EL (cell line): ENCODE measurements at places on chromosomes 4 and X.
A peak's percentile ranks its signal among the peaks of the same experiment; 100 is the strongest.

DNA sequence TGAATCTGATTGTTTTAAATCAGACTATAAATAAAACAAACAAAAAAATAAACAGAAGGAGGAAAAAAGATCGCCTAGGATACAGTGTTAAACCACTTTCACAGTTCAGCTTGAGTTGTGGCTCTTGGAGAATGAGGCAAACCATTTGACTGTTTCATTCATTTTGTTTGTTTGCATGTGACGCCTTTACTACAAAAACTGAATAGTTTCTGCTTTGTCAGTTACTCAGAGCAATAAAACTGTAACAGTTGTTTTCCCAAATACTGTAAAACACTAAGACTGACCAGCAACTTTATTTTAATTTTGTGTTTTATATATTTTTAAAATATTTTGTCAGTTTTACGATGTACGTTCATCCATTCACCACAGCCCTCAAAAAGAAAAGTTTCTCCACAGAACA lies 214.5 kb downstream of the FBXW7 start:
- DNase-seq: no peak

DNA sequence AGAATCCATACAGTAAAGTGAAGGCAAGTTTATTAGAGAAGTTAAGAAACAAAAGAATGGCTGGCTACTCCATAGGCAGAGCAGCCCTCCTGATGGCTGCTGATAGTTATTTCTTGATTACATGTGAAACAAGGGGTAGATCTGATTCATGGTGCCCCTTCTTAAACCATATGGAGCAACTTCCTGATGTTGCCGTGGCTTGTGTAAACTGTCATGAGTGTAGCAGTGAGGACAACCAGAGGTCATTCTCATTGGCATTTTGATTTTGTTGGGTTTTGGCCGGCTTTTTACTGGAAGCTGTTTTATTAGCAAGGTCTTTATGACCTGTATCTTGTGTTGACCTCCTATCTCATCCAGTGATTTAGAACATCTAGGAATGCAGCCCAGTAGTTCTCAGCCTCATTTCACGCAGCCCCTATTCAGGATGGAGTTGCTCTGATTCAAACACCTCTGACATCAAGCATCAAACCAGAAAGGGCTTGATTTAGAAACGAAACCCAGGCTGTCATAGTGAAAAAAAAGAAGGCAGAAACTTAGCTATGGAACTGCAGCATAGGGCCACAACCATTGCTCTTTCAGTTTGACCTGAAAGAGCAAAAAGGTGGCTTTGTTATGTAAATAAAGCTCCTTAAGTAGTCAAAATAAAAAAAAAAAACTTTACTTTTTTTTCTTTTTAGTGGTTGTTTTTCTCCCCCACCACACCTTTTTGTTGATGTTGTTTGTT lies 37.8 kb downstream of the SPCS3 start:
- no peak for DNase-seq

- no peak for DNase-seq
These were observed 76.7 kb upstream of the NAF1 start for GRCh38 chr4:163243297-163243981.

- DNase-seq: no peak
These were observed 708.9 kb upstream of the HS3ST1 start for GRCh38 chr4:12137575-12137974.

GRCh38 chrX:154981116-154981411 lies 41.5 kb downstream of the F8 start:
- no peak for DNase-seq

DNA sequence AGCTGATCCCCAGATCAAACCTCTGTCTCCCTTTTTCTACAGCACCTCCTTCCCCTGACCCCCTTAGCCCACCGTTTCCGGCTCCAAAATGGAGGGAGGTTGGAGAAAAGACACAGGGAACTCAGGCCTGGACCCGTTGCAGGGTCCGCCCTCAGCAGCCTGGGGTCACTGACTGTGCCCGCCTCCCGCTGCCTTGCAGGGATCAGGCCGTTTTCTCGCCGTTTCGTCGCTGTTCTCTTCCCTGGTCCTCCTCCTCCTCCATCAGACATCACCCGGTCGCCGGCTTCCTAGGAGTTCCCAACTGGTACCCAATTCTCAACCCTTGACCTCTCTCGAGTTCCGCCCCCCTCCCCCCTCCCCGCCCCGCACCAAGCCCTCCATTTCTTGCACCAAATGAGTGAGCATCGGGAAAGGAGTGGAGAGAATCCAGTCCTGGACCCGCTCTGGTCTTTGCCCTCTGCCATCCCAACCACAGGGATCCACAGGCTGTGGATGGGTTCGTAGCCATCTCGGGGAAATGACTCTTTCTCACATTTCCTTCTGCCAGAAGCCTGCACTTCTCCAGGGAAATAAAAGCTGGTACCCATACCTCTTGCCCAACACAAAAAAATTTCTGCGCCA lies 493 bp downstream of the TCEAL5 start:
- DNase-seq: no peak

DNA sequence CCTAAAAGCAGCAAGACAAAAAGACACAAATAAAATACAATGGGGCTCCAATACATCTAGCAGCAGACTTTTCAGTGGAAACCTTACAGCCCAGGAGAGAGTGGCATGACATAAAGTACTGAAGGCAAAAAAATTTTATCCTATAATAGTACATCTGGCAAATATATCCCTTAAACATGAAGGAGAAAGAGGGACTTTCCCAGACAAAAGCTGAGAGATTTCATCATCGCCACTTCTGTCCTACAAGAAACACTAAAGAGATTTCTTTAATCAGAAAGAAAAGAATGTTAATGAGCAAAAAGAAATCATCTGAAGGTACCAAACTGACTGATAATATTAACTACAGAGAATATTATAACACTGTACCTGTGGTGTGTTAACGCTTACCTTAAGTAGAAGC lies 86.4 kb downstream of the ANKRD17 start:
- no peak for DNase-seq

DNA sequence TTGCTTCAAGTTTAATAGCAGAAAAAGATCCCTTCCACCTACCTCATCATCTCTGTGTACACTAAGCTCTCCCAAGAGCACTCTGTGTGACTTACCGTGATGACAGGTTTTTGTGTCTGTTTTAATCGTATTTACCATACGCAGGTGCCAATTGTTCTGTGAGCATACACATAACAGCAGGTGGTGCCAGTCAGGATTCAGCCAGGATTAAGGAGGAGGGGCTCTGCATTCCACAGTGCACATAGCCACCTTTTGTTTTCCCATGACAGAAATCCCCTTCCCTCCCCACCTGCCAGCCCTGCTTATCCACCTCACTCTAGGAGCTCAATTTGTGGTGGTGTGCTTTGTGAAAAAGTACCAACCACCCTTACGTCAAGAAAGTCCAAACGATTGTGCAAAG lies 14.8 kb downstream of the ANK2 start:
- DNase-seq: no peak

GRCh38 chrX:44507292-44507691 lies 35.4 kb downstream of the FUNDC1 start:
- no peak for DNase-seq

DNA sequence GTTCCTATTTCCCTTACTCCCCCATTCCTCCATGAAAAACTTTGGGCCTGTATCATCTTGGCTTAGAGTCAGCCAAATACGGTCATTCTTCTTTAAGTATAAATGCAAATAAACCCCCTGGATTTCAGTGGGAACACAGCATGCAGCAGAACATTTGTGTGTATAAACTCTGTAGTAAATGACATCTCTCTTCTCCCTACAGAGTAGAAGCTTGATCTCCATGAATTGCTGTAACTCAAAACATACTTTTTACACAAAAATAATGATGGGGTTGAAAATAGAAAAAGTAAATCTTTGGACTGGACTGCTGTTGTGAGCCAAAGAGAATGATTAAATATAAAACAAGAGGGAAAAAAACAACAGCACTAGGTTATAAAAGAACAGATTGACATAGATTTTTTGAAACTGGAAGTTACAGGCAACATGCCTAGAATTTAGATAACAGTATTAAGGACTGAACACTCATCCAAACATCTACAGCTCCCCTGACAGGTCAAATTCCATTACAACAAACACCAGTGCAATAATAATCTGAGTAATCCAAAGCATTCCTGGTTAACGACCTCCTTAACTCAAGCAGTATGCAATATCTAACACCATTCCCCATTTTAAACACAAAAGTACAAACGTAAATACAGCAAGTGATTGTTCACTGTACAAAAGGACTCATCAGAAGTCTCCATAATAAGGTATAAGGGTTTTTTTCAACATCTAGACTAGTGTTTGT lies 30.7 kb downstream of the TSPAN5 start:
- peak; percentile 78 for DNase-seq

- DNase-seq: no peak
These were observed 632 bp downstream of the CCSER1 start for GRCh38 chr4:90127706-90128345.

DNA sequence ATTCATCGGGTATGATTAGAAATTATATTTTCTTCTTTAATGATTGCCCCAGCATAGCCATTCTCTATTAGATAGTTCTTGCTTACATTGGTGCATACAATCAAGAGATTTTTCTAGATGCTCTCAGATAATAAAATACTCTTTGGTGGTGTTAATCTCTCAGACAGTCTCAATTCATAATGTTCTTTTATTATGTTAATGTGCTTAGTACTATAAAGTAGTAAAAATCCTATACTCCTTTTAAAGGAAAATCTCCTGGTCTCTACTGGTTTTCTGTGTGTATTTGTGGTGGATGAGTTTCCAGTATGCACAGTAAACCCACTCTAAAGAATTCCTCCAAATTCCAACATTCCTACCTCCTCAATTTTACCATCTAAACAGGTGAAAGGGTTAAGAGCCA lies 203.5 kb downstream of the FAT4 start:
- DNase-seq: no peak
